ENCODE measurements at places on chromosomes 7 and 10.
A peak's percentile ranks its signal among the peaks of the same experiment; 100 is the strongest.

- DNase-seq, result no peak
Observed at GRCh38 chr10:91643700-91644099, 10.8 kb upstream of the PPP1R3C start.

DNA sequence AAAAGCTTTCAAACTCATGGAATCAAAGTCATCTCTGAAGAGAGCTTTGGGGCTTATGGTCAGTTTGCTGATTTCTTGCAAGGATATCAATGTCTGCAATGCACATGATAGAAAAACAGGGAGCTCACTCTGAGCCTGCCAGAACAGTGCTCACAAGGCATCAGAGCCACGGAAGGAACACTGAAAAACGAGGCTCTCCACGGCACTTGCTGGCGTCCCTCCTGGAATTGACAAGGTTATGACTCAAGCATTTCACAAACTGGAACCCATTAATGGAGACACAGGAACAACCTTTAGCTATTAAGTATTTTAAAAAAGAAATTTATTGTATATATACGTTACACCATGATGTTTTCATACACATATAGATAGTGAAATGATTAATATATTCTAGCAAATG lies 266.3 kb downstream of the KCND2 start:
- DNase-seq, result no peak

- DNase-seq, result no peak
Observed at GRCh38 chr10:52755297-52756062, 17.1 kb downstream of the MBL2 start.

GRCh38 chr10:116526219-116526618 lies 19.5 kb upstream of the PNLIP start:
- DNase-seq, result no peak

DNA sequence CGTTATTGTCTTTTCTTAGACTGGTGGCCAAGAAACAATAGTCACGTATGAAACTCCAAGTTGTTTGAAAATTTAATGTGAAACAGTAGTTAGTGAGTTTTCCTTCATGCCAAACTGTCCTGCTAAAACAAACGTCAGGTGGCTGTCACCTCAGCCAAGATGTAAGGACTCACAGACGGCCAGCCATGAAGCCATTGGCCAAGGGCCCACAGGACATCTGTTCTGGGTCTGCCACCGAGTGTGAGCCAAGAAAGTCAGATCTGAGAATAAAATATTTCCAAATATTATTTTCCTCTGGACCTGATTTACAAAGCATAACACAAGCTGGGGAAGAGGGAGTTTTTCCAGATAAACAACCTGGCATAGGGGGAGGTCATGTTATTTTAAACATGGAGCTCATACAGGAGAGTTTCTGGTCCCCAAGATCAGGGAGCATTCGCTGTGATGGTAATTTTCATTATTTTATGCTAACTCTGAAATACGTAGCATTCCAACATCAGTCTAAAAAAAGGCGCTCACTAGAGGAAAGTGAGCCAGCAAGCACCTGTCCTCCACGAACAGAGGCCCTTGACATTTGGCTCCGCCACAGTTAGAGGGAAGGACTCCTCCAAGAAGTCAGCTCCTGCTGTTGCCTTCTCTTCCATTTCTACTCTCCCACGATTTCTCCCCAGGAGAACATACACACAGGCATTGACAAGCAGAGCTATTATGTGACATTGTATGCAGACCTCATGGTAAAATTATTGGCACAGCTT lies 38.9 kb upstream of the LANCL2 start:
- DNase-seq, result no peak

DNA sequence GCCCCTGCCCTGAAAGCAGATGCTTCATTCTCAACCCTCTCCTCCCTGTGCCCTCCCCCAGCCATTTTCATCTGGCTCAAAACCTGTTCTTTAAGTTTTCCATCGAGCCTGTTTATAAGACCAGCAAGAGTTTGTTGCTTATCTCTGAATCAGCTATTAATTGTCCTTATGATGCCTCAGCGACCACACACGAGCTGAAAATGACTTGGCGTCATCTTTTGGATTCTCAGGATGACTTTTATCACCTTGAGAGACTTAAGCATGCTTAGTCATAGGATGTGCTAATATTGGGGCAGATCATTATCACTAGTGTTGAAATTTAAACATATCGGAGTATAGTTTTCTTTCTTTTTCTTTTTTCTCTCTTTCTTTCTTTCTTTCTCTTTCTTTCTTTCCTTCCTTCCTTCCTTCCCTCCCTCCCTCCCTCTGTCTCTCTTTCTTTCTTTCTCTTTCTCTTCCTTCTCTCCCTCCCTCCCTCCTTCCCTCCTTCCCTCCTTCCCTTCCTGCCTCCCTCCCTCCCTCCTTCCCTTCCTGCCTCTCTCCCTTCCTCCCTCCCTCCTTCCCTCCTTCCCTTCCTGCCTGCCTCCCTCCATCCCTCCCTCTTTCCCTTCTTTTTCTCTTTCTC lies 184.5 kb downstream of the PHTF2 start:
- DNase-seq, result peak; percentile 30

DNA sequence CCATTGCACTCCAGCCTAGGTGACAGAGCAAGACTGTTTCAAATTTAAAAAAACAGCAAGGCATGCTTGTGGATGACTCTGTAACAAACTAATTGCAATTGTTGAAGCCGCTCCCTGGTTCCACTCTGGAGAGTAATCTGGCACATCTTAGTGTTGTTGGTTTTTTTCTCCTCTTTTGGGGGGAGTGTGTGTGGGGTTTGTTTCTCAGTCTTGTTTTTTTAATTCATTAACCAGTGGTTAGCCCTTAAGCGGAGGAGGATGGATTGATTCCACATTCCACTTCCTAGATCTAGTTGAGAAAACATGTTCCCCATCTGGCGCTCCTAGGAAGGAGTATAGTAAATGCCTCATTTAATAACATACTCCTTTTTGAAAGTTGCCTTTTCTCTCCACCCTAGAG lies 8.6 kb upstream of the ZNF713 start:
- no peak for DNase-seq

GRCh38 chr7:55081068-55081467 lies 62.3 kb downstream of the EGFR start:
- no peak for DNase-seq

- DNase-seq, result no peak
Observed at GRCh38 chr7:31253532-31253931, 87.0 kb downstream of the NEUROD6 start.

- DNase-seq, result peak; percentile 3
Observed at GRCh38 chr10:93993782-93994437, at the start of gene PLCE1. PLCE1 (plus strand) TSS chr10:93993931; CDS start chr10:94031047, 37,116 bp downstream.

- no peak for DNase-seq
Observed at GRCh38 chr7:50211130-50212015, 93.1 kb upstream of the IKZF1 start.

DNA sequence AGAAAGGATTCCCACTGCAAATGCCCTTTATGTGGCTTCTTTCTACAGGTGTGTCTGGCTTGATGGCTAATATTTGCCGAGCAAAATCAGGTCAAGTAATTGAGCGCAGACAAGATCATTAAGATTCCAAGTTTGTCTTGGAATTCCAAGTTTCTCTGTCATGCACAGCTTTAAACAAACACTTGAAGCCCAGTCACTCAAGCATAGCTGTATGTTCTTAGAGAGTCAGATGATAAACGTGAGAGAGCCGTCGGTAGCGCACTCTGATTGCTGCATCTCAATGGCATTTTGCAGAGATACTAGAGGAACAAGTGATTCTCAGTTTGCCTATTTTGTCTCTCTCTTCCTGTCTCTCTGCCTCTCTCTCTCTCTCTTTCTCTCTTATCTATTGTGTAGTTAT lies 658 bp downstream of the DMBT1 start:
- DNase-seq, result no peak

GRCh38 chr7:118182593-118183427 lies 1.2 kb upstream of the LSM8 start:
- no peak for DNase-seq

- DNase-seq, result no peak
Observed at GRCh38 chr10:4213441-4213840, 428.4 kb upstream of the KLF6 start.

- no peak for DNase-seq
Observed at GRCh38 chr10:31112961-31113360, 81.3 kb upstream of the ZNF438 start.

DNA sequence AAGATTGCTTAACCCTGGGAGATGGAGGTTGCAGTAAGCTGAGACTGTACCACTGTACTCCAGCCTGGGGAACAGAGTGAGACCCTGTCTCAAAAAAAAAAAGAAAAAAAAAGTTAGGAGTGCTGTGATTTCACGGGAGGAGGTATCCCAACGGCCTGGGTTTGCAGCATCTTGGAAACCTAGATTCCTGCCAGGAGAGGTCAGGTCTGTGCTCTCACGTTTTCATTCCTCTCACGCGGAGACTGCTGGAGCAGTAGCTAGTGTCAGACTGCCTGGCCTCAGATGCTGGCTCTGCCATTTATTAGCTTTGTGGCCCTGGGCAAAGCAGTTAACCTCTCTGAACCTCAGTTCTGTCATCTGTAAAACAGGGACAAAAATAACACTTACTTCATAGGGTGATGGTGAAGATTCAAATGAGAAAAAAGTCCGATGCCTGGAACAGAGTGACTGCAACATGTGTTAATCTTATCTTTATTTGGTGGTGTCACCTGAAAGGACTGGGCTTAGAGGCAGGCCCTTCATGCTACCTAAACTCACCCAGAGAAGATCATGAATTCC lies 94.9 kb downstream of the GAD2 start:
- DNase-seq, result no peak

DNA sequence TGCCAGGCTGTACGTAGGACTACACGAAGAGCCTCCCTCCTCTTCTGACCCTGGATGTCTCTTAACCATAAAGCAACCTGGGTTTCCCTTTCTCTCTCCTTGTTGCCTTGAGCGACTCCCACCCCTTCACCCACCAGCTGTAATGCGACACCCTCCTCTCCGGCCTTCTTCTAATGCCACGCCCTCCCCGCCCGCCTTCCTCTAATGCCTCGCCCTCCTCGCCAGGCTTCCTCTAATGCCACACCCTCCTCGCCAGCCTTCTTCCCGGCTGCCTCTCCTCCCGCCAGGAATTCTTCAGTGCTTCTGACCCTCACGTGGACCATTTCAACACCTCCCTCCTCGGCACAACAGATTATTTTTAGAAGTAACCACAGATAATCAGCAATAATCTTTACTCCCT lies 348.5 kb upstream of the SHH start:
- DNase-seq, result no peak

GRCh38 chr7:93258661-93259060 lies 26.5 kb downstream of the VPS50 start:
- no peak for DNase-seq

DNA sequence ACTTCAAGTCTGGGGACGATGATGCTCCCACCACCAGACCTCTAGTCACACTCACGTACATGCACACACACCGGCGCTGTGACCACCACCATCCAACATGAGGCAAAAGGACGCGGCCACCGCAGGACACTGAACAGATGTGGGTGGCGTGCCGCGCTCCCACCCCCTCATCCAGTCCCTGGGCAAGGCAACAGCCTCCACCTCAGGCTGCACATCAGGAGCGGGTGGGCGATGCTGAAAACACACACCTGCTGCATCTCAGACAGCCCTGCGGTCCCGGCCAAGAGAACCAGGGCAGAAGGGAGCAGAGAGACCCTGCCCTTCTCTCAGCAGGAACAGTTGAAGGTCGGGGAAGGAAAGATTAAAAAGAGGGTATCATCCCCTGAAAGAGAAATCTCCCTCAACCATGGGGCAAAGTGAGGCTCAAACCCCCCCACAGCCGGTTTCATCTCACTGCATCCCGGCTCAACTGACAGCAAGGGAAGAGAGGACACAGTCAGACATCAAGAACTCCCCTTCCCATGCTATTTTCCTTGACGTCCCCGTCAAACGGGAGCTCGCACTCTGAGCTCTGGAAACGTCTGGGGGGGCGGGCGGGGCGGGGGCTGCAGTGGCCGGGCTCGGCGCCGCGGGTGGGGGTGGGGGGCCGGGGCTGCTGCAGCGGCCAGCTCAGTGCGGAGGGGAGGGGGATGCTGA lies 1.1 kb downstream of the CAMK2G start:
- no peak for DNase-seq

GRCh38 chr10:29736366-29737073 lies 101.7 kb upstream of the SVIL start:
- DNase-seq, result peak; percentile 21

DNA sequence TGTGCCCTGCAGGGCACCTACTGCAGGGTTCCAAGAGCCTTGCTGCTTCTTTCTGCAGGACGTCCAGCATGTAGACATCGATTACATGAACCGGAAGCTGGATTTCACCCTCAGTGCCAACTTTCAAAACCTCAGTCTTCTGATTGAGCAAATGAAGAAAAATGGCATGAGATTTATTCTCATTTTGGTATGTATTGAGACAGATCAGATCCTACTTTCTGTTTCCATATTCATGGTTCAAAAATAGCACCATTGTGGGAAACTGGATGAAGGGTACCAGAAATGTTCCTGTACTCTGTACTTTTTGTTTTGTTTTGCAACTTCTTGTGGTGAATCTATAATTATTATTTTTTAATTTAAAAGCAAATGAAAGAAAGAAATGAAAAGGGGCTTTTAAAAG lies 64.1 kb downstream of the MGAM2 start:
- no peak for DNase-seq

- DNase-seq, result no peak
Observed at GRCh38 chr10:26770069-26770468, 72.6 kb downstream of the PDSS1 start.

- no peak for DNase-seq
Observed at GRCh38 chr7:135165862-135166261, 4.6 kb downstream of the CYREN start.

Data from activated CD4-positive, alpha-beta T cell treated with anti-CD3 and anti-CD28 coated beads, Interleukin-2, amount 50 U/mL, for 48 hours (primary cell).